ENCODE measurements at places on chromosomes 5 and 9.

GRCh38 chr5:88952344-88952743 is 69.4 kb upstream of the MEF2C start:
- no peak for DNase-seq

GRCh38 chr9:4011054-4011453 is 288.8 kb downstream of the GLIS3 start:
- DNase-seq = no peak

DNA sequence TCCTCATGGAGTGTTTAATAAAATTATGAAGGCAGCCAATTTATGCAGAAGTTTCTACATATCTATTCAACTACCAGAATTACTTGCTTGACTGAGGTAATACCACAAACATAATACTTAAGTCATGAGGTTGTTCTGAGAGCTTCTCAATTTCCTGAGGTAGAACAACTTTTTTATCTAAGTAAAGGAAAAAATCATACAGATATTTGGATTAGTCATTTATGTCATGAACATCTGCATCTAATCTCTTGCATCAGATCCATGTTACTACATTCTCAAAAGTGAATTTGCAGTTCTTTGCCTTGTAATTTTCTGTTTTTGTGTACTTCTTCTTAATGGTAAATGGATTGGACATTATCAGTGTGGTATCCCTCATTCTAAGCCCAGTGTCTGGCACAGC is 60.4 kb upstream of the RGMB start:
- DNase-seq = no peak

GRCh38 chr9:126147936-126148870 is 178.4 kb upstream of the MVB12B start:
- DNase-seq = no peak

GRCh38 chr5:173989432-173990082 is 587 bp downstream of the C5orf47 start:
- DNase-seq = no peak

DNA sequence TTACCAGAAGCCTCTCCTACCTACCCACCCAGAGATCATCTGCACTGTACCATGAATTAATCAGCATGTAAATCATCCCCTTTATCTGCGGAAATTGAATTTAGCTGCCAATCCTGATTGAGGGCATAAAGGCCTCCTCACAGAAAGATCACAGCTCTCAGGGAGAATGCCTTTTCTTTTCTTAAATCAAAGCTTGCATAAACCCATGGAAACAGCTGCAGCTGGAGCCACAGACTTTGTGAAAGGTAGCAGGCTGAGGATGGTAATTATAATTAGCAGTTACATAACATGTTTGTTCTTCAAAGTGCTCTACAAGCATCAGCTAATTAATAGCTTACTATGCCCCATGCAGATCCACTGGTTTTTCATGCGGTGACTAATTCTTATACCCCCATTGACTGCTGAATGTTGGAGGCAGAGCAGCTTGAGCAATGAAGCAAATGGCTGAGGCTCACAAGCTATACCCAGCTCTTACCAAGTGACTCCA is 54.6 kb downstream of the SUSD1 start:
- DNase-seq = no peak

All from activated T-cell treated with anti-CD3 and anti-CD28 coated beads, Interleukin-2, amount 50 U/mL, for 72 hours (primary cell).